ENCODE measurements at places on chromosomes 16 and 17. TPM values are rescaled to one million over a fixed set of nuclear protein-coding genes. Genes with fewer than 3 reads are reported as not detected.

Gene CPNE7
- 6.2 TPM for total RNA-seq

Gene ZNF597
- total RNA-seq = 1.6 TPM

Gene CLEC18B
- total RNA-seq = not detected

- no peak for DNase-seq
Observed at GRCh38 chr17:13525876-13526275, 75.9 kb downstream of the HS3ST3A1 start.

GRCh38 chr17:68822719-68823289 lies 132.4 kb downstream of the ABCA8 start:
- DNase-seq = no peak

DNA sequence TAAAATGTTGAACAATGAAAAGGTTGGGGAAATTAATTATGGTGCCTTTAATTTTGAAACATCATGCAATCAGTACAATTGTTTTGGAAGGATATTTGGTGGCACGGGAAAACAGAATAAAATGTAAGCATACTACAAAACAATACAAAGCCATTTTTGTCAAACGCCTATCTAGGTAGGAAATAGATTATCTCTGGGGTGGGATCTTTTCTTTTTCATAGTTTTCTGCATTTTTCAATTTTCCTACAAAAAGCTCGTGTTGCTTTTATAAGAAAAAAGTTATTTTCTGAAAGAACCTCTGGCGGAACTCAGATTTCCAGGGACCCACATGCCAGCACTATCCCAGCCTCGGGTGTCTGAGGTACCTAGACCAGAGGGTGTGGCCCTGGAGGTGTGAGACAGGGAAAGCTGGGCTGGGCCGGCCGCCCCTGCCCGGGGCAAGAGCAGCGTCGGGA lies 961 bp upstream of the MAP3K3 start:
- no peak for DNase-seq

DNA sequence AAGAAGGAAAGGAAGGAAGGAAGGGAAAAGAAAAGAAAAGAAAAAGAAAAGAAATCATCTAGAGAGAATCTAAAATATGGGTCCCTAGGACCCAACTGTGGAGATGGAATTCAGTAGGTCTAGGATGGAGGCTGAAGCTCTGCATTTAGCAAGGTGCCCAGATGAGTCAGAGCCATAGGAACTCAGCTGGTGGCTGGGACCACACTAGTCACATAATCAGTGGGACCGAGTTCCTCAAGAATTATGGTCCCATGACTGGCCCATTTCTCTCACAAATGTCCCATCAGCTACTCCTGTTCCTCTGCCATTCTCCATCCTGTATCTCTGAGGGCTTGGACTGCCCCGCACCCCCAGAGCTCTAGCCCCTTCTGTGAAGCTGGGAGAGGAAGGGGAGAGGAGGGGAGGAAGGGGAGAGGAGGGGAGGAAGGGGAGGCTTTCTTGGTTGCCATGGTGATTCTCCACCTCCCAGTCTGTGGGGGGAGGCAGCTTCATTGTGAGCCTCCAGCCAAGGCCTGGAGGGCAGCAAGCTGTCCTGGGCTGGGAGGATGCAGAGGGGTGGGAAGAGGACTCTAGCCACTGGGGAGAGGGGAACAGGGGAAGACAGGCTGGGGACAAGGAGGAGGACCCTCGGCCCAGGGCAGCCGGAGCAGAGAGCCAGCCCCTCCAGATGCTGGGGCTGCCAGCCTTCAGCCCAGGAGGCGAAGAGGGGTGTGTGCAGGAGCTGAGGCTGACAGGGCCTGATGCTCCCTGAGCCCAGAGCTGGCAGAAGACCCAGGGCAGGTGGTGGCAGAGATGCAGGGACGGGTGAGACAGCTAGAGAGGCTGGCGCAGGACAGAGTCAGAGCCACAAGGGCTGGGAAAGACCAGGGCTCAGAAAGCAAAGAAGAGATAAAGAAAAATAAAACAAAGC lies 37.8 kb upstream of the LHX1 start:
- no peak for DNase-seq

DNA sequence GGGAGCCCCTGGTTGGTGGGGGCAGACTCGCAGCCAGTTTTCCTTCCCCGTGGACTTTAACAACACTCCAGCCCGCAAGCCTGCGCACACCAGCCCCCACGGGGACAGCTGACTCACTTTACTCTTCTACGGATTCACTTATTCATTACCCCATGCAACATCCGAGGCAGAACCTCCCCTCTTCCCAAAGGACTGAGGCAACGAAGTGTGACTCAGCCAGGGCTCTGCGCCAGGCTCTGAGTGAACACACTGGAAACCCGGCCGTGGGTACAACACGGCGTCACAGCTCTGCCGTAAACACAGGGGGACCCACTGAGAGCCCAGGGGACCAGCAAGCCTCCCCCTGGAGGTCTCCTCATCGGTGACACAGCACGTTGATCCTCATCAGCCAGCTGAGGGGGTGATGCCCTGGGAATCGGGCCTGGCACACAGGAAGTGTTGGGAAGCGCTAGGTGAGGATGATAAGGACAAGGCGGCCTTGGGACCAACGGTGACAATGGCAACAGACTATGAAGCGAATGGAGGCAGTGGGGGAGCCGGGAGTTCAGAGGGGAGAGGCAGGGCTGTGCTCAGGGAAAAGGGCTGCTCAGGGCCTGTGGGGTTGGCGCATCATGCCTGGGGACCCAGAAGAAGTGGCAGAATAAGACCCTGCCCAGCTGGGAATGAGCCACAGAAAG lies 14.6 kb downstream of the COTL1 start:
- DNase-seq = peak; percentile 78
